Left lung (tissue), 14 donors: ENCODE measurements at places on chromosomes 2 and 18. TPM values are rescaled to one million over a fixed set of nuclear protein-coding genes. Genes with fewer than 3 reads are reported as not detected.

GRCh38 chr2:172177996-172178395 is 75.3 kb upstream of the DLX2 start:
- DNase-seq, result no peak

The TUBB8B gene
- 0.42 TPM for polyA plus RNA-seq

The MYO5B gene
- polyA plus RNA-seq, result 11.6 TPM

DNA sequence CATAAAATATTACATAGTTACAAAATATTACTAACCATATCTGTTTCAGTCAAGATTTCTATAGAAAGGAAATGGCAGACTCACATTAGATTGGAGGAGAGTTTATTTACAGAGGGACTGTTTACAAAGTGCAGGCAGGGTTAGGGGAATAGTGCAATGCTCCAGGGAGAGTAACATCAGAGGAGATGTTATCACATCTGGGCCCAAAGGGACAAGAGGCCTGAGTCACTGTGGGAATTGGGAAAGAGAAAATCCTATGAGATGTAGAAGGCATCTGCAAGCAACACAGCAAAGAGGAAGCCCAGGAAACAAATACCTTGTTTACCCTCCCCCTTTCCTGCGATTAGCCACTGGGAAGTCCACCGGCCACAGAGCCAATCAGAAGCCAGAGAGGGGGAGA is 227.3 kb upstream of the TANK start:
- no peak for DNase-seq

The LYPD6B gene
- polyA plus RNA-seq, result 26.6 TPM

The FSIP2 gene
- 0.75 TPM for polyA plus RNA-seq

- DNase-seq, result no peak
Measured at GRCh38 chr2:32741575-32741974, 113.7 kb downstream of the TTC27 start.

GRCh38 chr2:230964136-230964730 is 31.7 kb upstream of the SPATA3 start:
- DNase-seq, result no peak

- DNase-seq, result peak; percentile 56
Measured at GRCh38 chr2:190180313-190181122, 118.0 kb upstream of the MSTN start.

GRCh38 chr2:28752631-28753376 is 1.2 kb downstream of the PPP1CB start:
- DNase-seq, result peak; percentile 26

DNA sequence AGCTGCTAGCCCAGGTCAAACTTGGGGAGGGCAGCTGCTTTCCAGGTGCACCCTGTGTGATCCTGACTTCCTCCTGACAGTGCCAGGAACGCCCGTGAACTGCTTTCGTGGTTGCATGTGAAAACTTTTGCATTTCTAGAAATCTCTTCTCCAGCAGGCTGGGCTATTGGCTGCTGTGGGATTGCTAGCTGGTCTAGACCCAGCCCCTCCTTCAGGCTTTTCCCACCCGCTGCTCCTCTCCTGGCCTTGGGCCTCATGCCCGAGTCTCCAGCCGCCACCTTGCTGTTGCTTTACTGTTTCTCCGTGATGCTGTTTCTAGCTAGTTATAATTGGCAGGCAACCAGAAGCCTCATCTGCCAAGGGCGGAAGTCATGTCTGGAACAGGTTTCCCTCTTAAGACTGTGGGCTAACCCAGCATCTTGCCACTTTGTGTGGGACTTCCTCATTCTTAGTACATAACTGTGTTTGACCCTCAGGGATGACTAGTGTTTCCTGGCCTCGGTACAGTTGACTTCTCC is 27.0 kb upstream of the MGAT4A start:
- no peak for DNase-seq

- no peak for DNase-seq
Measured at GRCh38 chr2:219167997-219168396, 1.8 kb downstream of the SLC23A3 start.

- DNase-seq, result no peak
Measured at GRCh38 chr18:49459404-49460171, 857 bp downstream of the DYM start.

- DNase-seq, result no peak
Measured at GRCh38 chr2:234306426-234307173, 190.3 kb downstream of the ARL4C start.

DNA sequence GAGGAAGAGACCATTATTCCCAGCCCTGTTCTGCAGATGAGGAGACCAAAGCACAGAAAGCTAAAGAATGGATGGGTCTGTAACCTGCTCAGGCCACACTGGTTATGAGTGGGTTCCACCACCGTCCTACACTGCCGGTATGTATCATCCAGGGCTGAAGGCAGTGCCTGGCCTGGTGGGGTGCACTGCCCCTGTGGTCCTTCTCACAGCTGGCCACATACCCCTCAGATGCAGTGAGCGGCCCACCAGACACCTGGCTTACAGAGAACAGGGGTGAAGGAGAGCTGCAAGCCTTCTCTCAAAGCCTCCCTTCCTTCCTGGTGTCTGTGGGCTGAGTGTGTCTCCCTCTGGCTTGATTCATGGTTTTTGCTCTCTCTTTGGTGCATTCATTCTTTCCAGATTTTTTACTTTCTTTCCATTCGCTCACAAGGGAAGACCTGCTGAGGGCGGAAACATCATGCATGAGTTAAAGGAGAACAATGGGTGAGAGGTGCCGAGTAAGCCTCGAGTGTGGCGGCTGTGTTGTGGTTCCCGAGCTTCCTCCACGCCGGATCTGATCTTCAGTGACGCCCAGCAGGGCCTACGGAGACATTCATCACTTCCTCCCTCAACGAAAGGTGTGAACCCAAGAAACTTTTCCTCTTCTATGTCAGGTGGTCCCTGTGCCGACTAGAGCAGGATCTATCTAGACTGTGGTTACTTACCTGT is 62.1 kb upstream of the REL start:
- DNase-seq, result peak; percentile 41

GRCh38 chr2:166373951-166374350 is 1.8 kb downstream of the SCN9A start:
- no peak for DNase-seq

DNA sequence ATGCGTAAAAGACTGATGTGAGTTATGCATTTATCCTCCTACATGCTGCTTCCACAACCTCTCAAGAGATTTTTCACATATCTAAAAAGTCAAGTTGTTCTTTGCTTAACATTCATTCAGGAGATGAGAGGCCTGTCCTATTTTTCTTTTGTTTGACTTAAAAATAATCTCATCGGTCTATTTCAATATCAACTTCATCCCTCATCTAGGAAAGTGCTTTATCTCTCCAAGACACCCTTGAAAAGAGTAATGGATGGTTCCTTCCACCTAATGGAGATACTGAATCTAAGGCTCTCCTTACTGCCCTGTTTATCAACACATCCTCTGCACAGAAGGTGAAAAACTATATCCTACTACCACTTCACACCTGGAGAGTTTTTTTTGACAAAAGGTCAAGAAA is 2.4 kb downstream of the NFE2L2 start:
- DNase-seq, result no peak

The LRRTM1 gene
- 3.0 TPM for polyA plus RNA-seq

- DNase-seq, result no peak
Measured at GRCh38 chr18:297936-298335, 30.1 kb upstream of the THOC1 start.

DNA sequence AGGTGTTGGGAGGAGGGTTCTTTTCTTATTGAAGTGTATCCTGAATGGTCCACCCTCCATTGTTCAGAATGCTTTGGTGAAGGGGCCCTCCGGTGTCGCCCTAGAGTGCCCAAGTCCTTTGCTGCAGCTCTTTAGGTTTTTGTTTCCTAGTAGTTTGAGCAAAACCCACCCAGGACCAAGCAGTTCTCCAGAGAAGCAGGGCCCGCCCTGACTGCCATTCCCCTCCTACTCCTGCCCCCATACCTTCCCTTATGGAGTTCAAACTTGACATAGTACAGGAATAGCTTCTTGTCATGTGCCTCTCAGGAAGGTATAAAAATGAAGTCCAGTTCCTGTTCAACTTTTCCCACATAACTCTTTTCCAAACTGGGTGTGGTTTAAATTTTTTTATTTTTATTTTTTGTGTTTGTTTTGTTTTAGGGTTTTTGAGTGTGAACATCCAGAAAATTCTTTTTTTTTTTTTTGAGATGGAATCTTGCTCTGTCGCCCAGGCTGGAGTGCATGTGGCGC is 5.6 kb downstream of the MERTK start:
- no peak for DNase-seq

- DNase-seq, result peak; percentile 91
Measured at GRCh38 chr2:43331422-43331821, 105.0 kb upstream of the ZFP36L2 start.

- no peak for DNase-seq
Measured at GRCh38 chr2:238158018-238158508, 707 bp upstream of the ERFE start.

DNA sequence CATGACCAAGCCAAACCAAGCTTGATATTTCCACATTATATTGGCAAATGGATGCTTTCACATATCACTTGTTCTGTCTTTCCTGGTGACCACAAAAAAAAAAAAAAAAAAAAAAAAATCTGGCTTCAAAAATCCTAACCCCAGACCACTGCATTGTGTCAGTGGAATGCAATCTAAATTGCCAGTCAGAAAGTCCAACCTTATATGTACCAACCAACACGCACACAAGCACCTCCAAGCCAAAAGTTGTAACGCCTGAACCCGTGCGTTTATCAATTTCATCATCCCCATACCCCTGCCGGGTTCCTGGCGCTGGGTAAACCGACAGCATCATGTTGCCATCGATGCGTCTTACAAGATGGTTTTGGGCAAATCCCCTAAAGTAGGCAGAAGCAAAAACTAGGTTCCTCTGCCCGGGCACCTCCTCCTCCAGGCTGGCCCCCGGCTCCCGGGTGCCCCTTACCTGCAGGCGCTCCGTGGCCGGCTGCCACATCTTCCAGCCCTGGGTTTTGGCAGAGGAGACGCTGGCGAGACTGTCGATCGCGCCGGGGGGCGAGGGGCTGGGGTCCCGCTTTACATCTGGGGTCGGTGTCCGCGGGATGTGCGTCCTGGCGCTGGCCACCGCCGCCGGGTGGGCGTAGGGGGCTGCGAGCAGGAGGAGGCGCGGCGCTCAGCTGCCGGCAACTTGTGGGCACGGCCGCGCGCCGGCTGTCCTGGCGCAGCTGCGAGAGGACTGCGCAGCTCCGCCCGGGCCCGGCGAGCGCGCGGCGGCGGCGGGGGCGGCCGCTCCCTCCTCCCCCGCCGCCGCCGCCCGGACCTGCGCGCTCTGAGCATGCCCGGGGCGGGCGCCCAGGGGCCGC is at the start of gene PID1:
Gene PID1 (minus strand): TSS at position 737 of the 860 bp plus-strand sequence. CDS start 244 bp downstream, at position 493.
- peak; percentile 38 for DNase-seq

DNA sequence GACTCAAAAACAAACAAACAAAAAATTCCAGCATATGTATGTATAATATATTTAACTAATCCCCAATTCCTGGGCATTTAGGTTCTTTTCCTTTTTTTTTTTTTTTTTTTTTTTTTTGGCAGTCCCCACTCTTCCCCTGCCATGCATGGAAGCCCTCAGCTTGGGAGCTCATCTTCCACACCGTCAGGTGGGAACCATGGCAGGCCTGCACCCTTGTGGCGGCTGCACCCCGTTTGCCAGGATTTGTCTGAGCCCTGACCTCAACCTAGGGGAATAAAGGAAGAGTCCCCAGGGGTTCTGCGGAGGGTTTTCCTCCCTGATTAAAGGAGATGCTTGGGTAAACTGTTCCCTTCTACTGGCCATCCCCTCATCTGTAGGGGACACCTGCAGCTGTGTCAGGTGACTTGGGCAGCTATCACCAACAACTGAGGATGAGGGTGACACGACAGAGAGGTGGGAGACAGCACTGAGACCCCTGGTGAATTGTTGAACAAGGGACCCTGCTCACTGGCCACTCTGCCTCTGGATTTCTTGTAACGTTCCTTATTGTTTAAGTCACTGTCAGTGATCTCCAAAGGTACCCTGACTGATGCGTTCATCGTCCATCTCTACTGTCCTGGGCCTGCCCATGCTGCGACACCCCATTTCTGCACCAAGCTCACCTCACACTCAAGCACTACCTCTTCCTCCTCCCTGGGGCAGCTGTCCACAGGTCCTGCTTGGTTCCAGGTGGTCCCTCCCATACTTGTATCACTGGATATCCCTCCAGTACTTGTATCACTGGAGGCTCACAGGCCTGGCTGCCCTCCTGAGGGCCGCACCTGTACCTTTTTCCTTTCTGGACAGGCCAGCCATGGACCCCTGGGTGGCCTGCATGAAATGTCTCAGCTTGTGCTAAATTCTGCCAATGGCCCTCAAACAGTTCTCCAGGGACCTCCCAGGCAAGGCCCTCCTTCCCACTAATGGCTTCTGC is 14.5 kb downstream of the TMEM185B start:
- DNase-seq, result no peak

The TRIM54 gene
- 0.09 TPM for polyA plus RNA-seq

- DNase-seq, result no peak
Measured at GRCh38 chr2:195561116-195561921, 95.7 kb upstream of the SLC39A10 start.

The SMYD1 gene
- polyA plus RNA-seq, result not detected

The CDC42EP3 gene
- 24.8 TPM for polyA plus RNA-seq

DNA sequence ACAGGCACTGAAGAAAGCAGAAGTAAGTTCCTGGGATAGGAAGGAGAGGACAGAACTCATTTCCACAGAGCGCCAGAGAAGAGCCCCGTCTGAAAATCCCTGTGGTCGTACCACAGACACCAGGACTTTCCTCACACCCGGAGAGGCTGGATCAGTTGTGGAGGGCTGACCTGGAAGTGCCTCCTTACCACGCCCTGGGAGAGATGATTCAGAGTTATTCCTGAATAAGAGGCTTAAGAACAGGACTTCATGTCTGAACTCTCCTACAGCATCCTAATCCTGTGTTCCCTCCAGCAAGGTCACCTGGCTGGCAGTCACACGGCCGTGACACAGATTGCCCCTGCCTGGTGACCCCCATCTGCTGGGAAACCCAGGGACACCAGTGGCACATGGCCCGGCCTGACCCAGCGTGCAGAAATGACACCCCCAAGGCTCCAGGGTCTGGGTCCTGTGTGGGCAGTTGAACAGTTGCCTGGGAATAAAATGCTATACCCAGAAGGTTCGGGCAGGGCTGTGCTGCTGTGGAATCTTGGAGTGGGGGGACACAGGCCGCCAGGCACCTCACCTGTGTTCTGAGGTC is 105.9 kb downstream of the PXDN start:
- DNase-seq, result peak; percentile 17

DNA sequence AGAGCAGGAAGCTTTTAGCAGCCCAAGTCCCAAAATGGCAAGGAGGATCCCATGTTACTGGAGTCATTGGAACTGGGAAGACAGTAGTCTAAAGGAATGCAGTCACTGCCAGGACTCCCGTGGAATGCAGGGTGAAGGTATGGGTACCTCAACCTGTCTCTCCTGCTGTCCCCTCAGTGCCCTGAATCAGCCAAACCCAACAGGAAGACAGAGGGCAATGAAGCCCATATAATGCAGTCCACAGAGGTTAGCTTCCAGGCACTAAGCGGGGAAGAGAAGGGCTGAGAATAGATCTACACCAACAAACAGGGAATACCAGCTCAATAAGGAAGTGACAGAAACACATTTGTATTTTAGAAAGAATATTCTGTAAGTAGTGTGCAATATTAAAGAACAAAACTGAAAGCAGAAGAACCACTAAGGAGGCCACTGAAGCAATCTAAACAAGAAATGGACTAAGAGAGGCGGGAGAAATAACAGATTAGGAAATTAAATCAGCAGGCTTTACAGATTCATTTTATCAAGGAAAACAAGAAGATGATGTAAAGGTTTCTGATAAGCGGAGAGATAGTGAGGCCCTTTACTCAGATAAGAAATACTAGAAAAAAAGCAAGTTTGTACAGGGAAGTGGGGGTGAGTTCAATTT is 8.3 kb downstream of the NEMP2 start:
- no peak for DNase-seq
